ENCODE measurements at places on chromosomes 4 and X. TPM values are rescaled to one million over a fixed set of nuclear protein-coding genes. Genes with fewer than 3 reads are reported as not detected.

The USP17L30 gene
- not detected for total RNA-seq

The GPRASP1 gene
- total RNA-seq = 1.6 TPM

The NOCT gene
- 45.5 TPM for total RNA-seq

The KIAA0232 gene
- total RNA-seq = 23.3 TPM

The SULT1B1 gene
- not detected for total RNA-seq

The QRFPR gene
- 1.0 TPM for total RNA-seq

The PAGE4 gene
- not detected for total RNA-seq

The TEX28 gene
- not detected for total RNA-seq

DNA sequence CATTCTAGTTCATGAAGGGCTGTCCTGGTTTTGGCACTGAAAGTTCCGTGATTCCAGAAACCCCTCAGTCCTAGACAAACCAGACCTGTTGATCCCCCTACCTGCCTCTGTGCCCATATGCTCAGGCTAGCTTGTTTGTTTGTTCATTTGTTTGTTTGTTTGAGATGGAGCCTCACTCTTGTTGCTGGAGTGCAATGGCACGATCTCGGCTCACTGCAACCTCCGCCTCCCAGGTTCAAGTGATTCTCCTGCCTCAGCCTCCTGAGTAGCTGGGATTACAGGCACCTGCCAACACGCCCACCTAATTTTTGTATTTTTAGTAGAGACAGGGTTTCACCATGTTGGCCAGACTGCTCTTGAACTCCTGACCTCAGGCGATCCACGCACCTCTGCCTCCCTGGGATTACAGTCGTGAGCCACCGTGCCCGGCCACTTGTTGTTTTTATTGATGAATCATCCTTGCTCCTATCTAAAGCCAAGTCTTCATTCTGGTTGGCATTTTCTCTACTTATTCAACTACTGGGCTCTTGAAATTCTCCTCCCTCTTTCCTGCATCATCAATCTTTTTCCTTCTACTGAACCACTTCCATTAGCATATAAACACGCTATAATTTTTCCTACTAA lies 86.3 kb upstream of the BMP2K start:
- H3K27ac ChIP-seq = no peak overlapping the region
- no peaks in the 10 kb centered on the region for H3K36me3 ChIP-seq
- no peaks in the 10 kb centered on the region for H3K27me3 ChIP-seq
- no peak overlapping the region for H3K4me3 ChIP-seq

DNA sequence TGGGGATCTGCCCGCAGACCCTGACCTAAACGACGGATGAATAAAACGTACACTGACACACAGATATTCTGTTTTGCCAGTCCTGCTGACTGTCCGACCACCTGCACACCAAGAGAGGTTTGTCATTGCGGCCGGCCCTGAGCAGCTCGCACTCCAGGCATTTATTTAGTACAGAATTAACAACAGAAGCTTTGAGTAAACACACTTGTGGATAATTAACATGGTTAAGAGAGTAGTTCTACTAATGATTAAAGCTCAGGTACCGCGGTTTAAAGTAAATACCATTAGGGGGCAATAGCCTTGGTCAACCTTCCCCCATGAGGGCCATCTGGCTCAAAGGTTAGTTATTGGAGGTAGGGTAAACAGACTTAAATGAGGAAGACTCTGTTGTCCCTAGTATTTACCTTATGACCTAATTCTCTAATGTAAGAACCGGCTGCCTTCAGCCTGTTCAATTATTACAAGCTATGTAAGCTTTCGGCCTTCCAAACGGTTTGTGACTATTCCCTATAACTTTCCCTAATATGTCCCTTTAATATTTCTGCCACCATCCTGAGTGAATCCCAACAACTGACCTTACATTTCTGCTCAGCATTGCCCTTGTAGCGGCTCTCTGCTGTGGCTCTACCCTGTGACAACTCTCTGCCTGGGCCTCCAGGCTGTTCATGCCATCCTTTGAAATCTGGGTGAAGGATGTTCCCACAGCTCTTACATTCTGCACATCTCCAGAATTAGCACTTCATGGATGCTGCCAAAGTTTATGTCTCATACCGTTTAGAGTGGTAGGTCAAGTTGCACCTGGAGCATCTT lies 46.9 kb upstream of the SYTL5 start:
- H3K36me3 ChIP-seq = no peaks in the 10 kb centered on the region
- no peak overlapping the region for H3K4me3 ChIP-seq
- no peaks in the 10 kb centered on the region for H3K27me3 ChIP-seq
- DNase-seq = no peak

GRCh38 chr4:3285558-3286334 lies 7.1 kb upstream of the RGS12 start:
- no peak overlapping the region for H3K27ac ChIP-seq
- H3K36me3 ChIP-seq = no peaks in the 10 kb centered on the region
- no peaks in the 10 kb centered on the region for H3K4me1 ChIP-seq

DNA sequence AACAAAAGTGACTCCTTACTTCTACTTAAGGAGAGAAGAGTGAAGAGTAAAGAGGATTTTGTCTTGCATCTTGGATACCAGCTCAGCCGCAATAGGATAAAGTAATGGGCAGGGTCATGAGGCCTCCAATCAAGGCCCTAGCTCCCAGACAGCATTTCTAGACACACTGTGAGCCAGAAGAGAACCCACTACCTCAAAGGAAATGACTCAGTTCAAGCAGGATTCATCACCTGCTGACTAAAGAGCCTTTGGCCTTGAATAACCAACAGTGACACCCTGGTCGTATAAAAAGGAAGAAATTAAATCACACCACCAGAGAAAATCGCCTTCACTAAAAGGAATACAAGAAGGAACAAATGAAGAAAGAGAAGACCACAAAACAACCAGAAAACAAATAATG lies 416.1 kb downstream of the PCDH18 start:
- no peaks in the 10 kb centered on the region for H3K4me1 ChIP-seq
- no peak overlapping the region for H3K4me3 ChIP-seq
- H3K36me3 ChIP-seq = no peaks in the 10 kb centered on the region
- H3K27ac ChIP-seq = no peak overlapping the region
- no peak for DNase-seq
- H3K27me3 ChIP-seq = no peaks in the 10 kb centered on the region

GRCh38 chr4:114052227-114052626 lies 72.8 kb upstream of the ARSJ start:
- no peak for DNase-seq
- H3K36me3 ChIP-seq = no peaks in the 10 kb centered on the region
- no peak overlapping the region for H3K27ac ChIP-seq
- no peak overlapping the region for H3K4me3 ChIP-seq
- no peaks in the 10 kb centered on the region for H3K27me3 ChIP-seq

DNA sequence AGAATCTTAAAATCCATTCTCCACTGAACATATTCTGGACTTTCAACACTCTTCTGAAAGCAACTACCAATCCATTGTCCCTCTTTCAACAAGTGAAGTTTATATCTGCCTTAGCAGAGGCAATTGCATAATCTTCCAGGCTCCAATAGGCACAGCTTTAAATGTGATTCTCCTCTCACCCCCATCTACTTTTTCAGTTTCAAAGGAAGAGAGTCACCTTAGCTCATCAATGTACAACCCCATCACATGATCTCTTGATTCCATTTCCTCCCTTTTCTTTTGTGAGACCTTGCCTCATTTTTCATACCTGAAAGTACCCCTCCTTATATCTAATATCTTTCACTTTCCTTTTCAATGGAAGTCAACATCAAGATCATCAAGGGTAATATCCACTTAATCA lies 921.7 kb upstream of the EPHA5 start:
- no peak overlapping the region for H3K4me3 ChIP-seq
- no peaks in the 10 kb centered on the region for H3K36me3 ChIP-seq
- H3K27me3 ChIP-seq = no peaks in the 10 kb centered on the region
- no peak overlapping the region for H3K27ac ChIP-seq

- no peak overlapping the region for H3K27ac ChIP-seq
- no peak overlapping the region for H3K4me3 ChIP-seq
- H3K27me3 ChIP-seq = no peaks in the 10 kb centered on the region
- H3K36me3 ChIP-seq = no peaks in the 10 kb centered on the region
These were observed 1482.6 kb downstream of the FAM133A start for GRCh38 chrX:95156566-95156965.

GRCh38 chr4:73729534-73730165 lies 10.7 kb upstream of the CXCL8 start:
- DNase-seq = no peak
- H3K4me3 ChIP-seq = no peak overlapping the region
- no peaks in the 10 kb centered on the region for H3K27me3 ChIP-seq
- H3K4me1 ChIP-seq = no peaks in the 10 kb centered on the region
- H3K36me3 ChIP-seq = no peaks in the 10 kb centered on the region

DNA sequence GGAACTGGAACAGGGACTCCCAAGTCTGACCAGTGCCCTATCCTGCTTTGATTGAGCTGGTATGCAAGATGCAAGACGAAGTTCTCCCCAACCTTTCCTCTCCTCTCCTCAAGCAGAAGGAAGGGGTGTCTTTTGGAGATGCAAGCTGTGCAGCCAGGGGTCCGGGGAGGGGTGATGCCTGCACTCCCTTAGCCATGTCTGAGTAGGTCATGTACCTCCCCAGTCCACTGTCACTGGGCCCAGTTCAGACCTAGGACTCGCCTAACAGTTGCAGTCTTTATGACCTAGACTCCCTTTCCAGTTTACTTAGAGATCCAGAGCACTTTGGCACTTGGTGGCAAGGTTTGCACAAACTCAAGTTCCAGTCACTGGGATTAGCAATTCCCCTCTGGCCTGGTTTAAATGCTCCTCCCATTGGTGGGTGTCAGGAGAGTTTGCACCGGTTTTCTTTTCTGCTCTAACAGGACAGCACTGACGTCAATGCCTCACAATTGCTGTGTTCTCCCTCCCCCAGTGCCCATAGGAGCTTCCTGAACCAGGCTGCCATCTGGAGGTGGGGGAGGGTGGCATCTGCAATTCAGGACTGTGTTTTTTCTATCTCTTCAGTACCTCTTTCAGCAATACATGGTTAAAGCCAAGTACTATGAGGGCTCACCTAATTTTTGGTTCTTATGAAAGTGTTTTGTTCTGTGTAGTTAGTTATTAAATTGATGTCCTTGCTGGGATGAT lies 782.2 kb downstream of the ARAP2 start:
- no peaks in the 10 kb centered on the region for H3K27me3 ChIP-seq
- H3K27ac ChIP-seq = no peak overlapping the region
- DNase-seq = no peak
- H3K4me3 ChIP-seq = no peak overlapping the region
- no peaks in the 10 kb centered on the region for H3K4me1 ChIP-seq

DNA sequence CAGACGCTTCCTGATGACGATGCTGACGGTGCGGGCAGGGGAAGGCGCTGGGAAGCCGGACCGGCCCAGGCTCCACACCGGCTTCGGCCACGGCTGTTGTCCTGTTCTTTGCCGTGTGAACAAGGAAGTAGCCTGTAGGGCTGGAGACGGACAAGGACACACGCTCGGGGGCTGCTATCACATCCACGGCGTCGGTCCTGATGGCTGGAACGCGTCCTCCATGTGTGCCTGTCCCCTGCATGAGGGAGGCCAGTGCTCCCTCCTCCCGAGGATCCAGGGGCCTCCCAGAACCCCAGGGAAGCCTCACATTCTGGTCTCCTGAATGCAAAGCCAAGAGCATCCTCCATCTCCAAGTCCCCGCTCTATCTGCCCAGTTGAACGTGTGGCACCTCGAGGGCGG lies 53.8 kb downstream of the ACOX3 start:
- H3K36me3 ChIP-seq = no peaks in the 10 kb centered on the region
- no peaks in the 10 kb centered on the region for H3K27me3 ChIP-seq
- DNase-seq = no peak

- no peak overlapping the region for H3K27ac ChIP-seq
- H3K4me1 ChIP-seq = no peaks in the 10 kb centered on the region
- no peak for DNase-seq
- no peak overlapping the region for H3K4me3 ChIP-seq
- H3K36me3 ChIP-seq = no peaks in the 10 kb centered on the region
These were observed 227.9 kb downstream of the GPM6A start for GRCh38 chr4:175584172-175584571.

- no peak overlapping the region for H3K4me3 ChIP-seq
- no peaks in the 10 kb centered on the region for H3K4me1 ChIP-seq
- no peak overlapping the region for H3K27ac ChIP-seq
- H3K36me3 ChIP-seq = no peaks in the 10 kb centered on the region
- no peaks in the 10 kb centered on the region for H3K27me3 ChIP-seq
These were observed 136.2 kb upstream of the BMPR1B start for GRCh38 chr4:94621491-94622080.

- H3K27me3 ChIP-seq = no peaks in the 10 kb centered on the region
- no peaks in the 10 kb centered on the region for H3K36me3 ChIP-seq
- DNase-seq = no peak
- H3K4me1 ChIP-seq = no peaks in the 10 kb centered on the region
These were observed 1296.6 kb upstream of the IGFBP7 start for GRCh38 chr4:58406762-58407161.

- H3K27me3 ChIP-seq = no peaks in the 10 kb centered on the region
- H3K27ac ChIP-seq = no peak overlapping the region
- H3K4me3 ChIP-seq = no peak overlapping the region
- H3K36me3 ChIP-seq = no peaks in the 10 kb centered on the region
These were observed 50.0 kb downstream of the HOPX start for GRCh38 chr4:56630876-56631666.

DNA sequence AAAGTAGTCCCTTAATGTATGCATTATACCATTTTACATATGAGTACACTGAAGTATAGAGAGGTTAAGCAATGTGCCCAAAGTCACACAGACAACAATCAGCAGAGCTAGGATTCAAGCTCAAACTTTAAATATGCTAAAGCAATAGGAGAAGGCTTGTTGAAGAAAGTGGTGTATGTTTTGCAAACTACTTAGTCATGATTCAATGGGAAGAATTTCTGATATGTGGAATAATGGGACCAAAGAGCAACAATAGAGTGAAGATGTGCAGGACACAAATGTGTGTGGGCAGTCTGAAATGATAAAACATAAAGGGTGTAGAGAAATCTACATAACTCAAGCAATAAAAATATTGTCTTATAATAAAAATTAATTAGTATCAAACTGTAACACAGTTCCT lies 109.0 kb upstream of the ARSJ start:
- no peaks in the 10 kb centered on the region for H3K27me3 ChIP-seq
- no peak overlapping the region for H3K4me3 ChIP-seq
- no peak for DNase-seq
- H3K4me1 ChIP-seq = peaks cover 4% of the 10 kb centered on the region
- no peak overlapping the region for H3K27ac ChIP-seq
- H3K36me3 ChIP-seq = no peaks in the 10 kb centered on the region

- DNase-seq = no peak
- H3K27ac ChIP-seq = no peak overlapping the region
- no peaks in the 10 kb centered on the region for H3K4me1 ChIP-seq
- H3K4me3 ChIP-seq = no peak overlapping the region
- no peaks in the 10 kb centered on the region for H3K36me3 ChIP-seq
These were observed 24.0 kb downstream of the PLRG1 start for GRCh38 chr4:154526151-154526550.

- H3K4me1 ChIP-seq = peaks cover 3% of the 10 kb centered on the region
- DNase-seq = no peak
- H3K27me3 ChIP-seq = no peaks in the 10 kb centered on the region
- no peak overlapping the region for H3K4me3 ChIP-seq
These were observed 2334.6 kb downstream of the PCDH7 start for GRCh38 chr4:33054656-33055196.

DNA sequence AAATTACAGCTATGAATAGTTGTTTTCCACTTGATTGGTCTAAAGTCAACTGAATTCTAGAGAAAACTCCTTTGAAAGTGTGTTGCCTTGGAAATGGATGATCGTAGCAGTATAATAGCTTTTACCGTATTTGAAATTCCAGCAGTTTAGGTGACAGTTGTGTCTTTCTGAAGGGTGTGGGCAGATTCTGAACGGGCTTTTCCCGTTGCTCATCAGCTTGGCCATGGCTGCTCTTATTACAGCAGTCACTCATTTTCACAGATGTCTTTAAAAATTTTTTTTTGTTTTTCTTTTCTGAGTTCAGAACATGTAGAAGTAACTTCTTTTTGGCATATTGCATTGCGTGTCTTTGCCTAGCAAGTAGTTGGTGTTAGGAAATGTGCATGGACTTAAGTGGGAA lies 69.6 kb upstream of the SLC4A4 start:
- no peaks in the 10 kb centered on the region for H3K27me3 ChIP-seq
- DNase-seq = no peak
- H3K4me1 ChIP-seq = no peaks in the 10 kb centered on the region
- no peak overlapping the region for H3K27ac ChIP-seq

Data from H1 (cell line).